ENCODE measurements at places on chromosomes 4 and X.

- no peak for DNase-seq
Measured at GRCh38 chr4:23706972-23707651, 182.7 kb downstream of the PPARGC1A start.

- peak; percentile 13 for DNase-seq
Measured at GRCh38 chr4:35934320-35934981, 309.9 kb downstream of the ARAP2 start.

DNA sequence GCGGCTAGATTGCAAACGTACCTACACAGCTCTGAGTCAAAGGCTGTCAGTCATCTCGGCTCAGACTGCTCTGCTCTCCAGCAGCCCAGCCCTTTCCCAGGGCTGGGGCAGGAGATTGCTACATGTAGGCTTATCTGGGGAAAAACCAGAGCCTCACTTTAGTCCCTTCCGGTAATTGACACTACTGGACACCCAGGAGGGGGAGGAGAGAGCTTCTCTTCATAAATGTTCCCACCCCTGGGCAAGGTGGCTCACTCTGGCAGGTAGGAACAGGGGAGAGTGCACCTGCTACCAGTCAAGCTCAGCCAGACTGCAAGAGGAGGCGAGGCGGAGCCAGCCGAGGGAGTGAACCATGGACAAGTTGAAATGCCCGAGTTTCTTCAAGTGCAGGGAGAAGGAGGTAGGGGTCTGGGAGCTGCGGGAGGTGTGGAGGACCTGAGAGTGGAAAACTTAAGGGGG lies at the start of gene SLC6A14:
Gene SLC6A14 (plus strand): TSS at position 249 of the 459 bp plus-strand sequence. CDS start 104 bp downstream, at position 353.
- no peak for DNase-seq

- DNase-seq = no peak
Measured at GRCh38 chr4:76688619-76689144, 209.3 kb downstream of the SOWAHB start.

DNA sequence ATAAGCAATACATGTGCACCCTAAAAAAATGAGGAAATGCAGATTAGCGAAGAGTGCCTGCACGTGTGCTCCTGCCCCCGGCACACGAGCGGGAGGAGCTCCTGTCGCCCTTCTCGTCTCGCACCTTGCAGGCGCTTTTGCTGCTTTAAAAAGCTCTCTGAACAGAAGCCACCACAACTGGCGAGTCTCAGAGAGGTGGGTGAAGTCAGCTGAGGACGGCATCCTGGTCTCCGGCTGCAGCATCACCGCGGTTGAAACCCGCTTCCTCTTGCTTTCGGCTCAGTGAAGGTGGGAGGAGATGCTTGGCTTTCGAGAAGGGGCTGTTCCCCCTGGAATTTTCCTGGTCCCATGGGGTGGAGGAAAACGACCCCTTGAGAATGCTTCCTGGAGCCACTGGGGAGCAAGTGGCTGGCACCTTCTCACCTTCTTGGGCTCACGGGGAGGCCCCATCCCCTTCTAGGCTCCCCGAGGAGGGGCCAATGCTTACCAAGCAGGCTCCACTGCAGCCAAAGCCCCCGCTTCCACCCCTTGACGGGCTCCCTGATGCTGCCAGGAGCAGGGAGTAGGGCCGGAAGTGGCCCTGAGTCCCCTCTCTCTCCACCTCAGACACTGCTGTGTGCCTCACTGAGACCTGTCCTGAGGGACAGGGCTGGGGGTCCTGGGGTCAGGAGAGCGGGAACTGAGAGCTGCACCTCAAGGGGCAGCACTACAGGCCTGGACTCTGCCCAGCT lies 29.2 kb upstream of the MXD4 start:
- peak; percentile 72 for DNase-seq

DNA sequence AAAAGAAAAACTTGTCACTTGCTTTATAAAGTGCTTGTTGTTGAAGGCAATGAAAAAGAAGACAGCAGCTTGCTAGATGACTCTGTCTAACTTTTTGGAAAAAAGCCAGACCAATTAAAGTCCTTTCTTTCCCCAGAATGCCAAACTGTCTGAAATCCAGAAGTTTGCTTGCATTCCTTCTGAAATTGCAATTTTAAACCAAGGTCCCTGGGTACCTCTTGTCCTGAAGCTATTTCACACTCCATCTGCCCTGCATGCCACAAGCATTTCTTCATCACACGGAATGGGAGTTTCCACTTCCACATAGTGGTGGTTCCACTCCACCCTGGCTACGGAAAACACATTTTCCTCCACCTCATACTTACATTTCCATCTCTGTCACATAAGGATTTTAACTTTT lies 101.0 kb downstream of the PAPSS1 start:
- no peak for DNase-seq
